Midbrain (tissue), 1 donor: ENCODE measurements at places on chromosomes 6 and 20.

- no peak for DNase-seq
Observed at GRCh38 chr6:132005178-132005577, 54.0 kb upstream of the CCN2 start.

DNA sequence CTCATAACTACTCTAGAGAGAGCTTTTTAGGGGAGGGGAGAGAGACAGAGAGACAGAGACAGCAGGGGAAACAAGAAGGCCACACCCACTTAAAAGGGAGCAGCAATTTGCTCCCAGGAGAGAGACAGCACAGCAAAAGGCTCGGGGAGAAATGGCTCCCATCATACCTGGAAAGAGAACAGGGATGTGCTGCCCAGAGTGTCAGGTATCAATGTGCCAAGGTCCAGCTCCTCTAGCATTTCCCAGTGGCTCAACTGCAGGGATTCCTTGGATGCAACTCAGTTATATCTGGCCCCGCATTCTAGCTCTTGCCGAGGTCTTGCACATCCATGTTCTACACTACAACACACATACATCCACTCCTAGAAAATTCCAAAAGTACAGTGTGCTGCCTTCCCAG is 304.0 kb upstream of the CDYL start:
- no peak for DNase-seq

- DNase-seq = no peak
Observed at GRCh38 chr6:54076159-54076789, 35.0 kb upstream of the MLIP start.

DNA sequence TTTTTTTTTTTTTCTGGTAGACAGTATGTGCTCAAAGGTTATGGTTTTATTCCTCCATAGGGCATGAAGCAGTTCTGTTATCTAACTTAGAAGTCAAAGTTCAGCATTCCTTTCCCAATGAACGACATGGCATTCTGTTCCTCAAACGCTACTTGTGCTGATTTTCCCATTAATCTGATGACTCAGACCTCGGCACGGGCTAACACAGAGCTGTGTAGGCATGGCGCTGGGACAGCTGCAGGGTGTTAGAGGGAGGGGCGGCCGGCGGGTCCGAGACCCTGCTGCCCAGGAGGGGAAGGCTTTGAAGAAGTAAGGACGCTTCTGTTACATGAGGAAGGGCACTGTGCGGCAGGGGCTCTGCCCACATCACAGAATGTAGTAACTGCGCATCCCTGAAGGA is 93.6 kb upstream of the AGPAT4 start:
- DNase-seq = no peak

GRCh38 chr20:17863577-17864292 is 104.9 kb downstream of the SNX5 start:
- DNase-seq = no peak

GRCh38 chr6:16223362-16223761 is 15.0 kb upstream of the GMPR start:
- no peak for DNase-seq

DNA sequence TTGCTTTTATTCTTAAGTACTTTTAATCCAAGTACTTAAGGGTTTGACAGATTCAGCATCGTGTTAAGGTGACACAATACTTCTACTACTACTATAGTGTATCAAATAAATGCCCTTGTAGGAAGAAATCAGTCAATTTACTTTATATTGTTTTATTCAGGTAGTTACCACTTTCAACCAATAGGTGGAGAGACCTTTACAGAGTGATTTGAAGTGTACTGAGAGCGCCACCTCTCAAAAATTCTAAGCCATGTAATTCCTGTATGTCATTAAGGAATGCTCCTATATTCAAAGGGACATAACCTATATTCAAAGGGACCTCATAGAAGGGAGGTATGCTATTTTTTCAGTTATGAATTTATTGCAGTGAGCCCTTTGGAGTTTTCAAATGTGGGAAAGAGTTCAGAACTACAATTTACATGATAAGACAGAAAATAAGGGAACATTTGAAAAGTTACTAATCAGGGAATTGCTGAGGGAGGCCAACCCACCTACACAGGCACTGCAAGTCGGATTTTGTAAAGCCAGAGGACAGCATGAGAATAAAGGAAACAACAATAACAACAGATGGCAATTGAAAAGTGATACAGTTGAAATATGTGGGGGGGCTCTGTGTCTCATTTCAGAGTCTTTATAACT is 955.6 kb downstream of the TBC1D32 start:
- DNase-seq = no peak

GRCh38 chr6:169099411-169100202 is 154.0 kb downstream of the THBS2 start:
- no peak for DNase-seq

DNA sequence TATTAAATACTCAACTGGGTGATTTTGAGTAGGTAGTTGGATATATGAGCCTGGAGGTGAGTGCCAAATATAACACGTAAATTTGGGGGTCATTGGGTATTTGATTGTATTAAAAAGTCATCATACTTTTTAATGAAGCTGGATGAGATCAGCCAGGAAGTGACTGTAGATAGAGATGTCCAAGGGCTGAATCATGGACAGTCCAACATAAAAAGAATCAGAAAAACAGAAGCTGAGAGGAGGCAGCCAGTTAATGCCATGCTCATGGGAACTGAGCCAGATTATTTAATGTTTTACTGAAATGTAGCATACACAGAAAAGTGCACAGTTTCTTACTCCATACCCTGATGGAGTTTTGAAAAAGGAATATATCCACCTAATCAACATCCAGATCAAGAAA is 435.5 kb upstream of the PLCB4 start:
- DNase-seq = no peak

GRCh38 chr6:133544419-133544818 is 303.3 kb downstream of the EYA4 start:
- DNase-seq = no peak

DNA sequence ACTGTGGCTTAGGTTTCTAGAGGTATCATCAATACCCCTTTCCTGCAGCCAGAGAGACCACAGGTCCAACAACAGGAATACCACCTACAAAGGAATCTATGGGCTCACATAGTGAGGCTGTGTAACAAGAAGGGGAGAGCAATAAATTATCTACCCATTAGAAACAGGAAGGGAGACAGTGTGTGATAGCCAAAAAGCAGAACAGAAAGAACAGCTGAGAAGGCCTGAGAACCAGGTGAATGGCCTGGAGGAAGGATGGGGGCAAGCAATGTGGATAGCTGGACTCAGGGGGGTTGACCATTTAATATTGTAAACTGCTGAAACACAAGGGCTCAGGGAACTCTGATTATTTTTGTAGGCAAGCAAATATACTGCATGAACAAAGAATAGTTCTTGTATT is 628.2 kb downstream of the COL12A1 start:
- no peak for DNase-seq

DNA sequence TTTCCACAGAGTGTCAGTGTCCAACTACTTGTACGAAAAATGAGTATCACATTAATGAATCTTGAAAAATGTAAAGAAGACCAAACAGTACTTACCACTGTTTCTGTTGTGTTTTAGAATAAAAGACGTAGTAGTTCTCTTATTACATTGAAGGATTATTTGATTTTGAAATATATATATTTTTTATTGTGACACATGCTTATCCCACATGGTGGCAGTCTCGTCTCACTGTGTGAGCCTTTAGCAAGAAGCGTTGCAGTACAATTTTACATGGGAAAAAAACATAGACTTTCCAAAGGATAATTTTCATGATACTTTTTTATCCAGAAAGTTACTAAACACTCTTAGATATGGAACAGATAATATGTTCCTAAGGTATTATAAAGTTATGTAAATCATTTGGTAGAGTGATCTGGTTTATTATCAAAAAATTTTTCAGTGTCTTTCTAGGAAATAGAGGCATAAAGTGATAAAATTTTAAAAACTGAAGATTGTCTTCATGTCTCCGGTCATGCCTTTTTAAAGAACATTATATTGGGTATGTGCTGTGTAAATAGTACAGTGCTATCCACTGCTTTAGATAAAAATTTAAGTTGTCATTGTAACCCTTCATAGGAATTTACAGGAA is 117.5 kb upstream of the SAMD5 start:
- no peak for DNase-seq

DNA sequence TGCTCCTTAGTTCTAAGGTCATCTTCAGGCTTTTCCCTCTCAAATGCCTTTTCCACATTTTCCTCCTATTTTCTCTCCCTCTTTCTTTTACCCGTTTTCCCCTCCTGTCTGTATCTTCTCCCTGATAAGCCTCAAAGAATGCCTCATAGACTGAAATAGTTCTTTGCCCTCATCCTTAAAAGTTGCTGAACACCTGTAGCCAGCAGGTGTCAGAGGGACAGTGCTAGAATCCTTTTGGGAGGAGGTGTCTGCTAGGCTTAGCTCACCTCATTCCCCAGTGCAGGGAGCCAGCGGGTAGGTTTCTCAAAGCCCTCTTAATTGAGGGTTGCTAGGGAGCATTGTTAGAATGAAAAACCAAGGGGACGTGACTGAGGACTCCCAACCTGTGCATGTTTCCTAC is 204.0 kb downstream of the TSHZ2 start:
- no peak for DNase-seq

DNA sequence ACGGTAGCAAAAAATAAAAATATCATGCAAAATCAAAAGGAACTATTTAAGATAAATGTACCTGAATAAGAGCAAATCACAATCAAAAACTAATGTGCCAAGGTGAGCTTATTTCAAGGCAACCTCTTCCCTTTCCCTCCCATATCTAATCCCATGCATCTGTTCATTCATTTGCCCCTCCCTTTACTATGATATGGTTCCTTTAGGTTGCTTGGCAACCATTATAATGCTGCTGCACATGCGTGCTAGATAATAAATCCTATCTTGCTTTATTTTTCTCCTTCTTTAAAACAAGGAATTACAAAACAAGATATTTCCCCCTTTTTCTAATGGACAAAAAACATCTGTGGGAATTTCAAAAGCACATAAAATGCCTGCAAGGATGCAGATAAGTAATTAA is 318.2 kb upstream of the POU3F2 start:
- DNase-seq = no peak

GRCh38 chr6:4853782-4854511 is 77.7 kb downstream of the CDYL start:
- DNase-seq = no peak

DNA sequence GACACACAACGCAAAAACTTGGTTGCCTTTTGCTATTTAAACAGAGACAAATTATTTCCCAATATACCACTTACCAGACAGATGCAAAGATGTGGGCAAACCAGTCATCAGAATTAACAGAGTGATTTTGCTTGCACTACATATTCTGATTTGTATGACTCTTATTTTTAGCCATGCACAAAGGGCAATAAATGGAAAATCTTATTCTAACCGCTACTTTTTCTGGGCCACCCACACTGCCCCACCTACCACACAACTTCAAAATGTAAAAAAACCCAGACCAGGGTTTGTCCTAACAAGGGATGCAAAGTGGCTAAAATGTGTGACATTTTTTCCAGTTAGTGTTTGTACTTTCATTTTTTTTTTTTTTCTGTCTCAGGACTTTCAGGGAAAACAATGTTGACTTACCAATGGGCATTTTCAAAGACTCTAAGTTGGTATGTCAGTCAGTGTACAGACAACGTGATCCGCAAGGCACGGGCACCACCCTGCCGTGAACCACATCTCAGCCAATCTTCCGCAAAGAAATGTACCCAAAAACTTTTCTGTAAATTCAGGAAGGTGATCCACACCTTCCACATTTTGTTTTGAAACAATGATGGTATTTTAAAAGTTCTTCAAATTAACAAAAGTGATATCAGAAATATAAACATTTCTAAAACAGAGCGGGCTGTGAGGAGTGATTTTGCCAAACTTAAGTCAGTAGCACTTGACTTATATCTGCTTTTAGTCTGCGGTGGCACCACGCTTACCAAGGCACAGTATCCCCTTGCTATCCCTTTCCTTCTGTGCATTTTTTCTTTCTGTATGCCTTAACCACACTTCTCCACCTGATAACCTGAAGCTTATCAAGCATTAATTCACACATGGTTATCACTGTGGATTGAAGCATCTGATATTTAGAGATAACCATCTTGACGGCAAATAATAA is 185.6 kb downstream of the GJA10 start:
- DNase-seq = no peak

- no peak for DNase-seq
Observed at GRCh38 chr20:57166568-57167291, 99.7 kb downstream of the BMP7 start.

GRCh38 chr6:25405442-25405841 is 126.3 kb downstream of the CARMIL1 start:
- peak; percentile 9 for DNase-seq

DNA sequence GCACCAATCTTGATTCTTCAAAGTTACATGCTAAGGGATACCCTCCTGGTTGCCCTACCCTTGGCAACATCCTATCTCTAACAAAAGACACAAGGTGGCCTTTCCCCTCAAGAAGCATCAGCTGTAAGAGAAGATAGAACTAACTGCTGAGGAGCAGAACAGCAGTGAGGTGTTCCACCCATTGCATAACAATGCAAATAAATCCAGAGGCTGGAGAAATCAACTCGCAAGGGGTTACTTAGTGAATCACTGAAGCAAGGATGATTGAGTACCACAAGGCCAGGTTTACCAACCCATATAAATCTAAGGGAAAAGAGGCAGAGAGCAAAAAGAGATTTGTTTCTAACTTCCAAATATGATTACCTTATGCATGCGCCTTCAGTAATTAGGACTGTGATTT is 36.7 kb downstream of the F13A1 start:
- no peak for DNase-seq

- peak; percentile 16 for DNase-seq
Observed at GRCh38 chr20:36179170-36179945, 24.8 kb downstream of the EPB41L1 start.

GRCh38 chr6:22153384-22154158 is 143.3 kb downstream of the PRL start:
- DNase-seq = no peak

DNA sequence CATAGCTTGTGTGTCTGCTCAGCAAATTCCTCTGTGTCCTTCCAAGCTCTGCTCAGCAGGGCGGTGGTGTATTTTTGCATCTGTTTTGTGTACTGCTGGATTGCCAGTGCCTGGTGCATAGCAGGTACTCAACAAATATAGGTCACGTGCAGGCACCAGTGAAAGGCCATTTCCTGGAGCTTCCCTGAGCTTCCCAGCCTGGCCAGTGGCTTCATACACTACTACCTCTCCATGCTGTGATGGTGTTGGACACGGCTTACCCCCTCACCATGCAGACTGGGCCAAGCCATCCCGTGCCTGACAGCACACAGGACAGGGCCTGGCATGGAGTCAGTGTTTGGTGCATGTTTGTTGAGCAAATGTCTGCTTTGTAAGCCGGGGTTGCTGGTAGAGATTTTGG is 7.7 kb upstream of the PHACTR3 start:
- no peak for DNase-seq

DNA sequence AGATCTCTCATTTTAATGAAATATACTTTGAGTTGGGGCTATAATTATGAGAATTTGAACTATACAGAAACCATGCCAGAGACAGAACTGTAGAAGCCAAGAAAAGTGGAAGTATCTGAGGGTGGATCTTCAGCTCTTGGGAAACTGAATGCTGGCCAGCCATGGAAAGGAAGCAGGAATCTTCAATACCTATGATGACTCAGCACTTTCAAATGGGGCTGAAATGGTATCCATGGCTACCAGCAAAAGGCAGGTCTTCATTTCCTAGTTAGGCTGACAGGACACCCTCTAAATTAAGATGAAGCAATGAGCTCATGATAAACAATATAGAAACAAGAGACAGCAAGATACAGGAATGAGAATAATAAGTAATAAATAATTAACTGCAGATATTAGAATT is 171.3 kb downstream of the COL21A1 start:
- DNase-seq = no peak
